ENCODE measurements at places on chromosomes 3 and 15.

- no peak for DNase-seq
Measured at GRCh38 chr3:104291878-104292277, 1074.8 kb upstream of the ALCAM start.

DNA sequence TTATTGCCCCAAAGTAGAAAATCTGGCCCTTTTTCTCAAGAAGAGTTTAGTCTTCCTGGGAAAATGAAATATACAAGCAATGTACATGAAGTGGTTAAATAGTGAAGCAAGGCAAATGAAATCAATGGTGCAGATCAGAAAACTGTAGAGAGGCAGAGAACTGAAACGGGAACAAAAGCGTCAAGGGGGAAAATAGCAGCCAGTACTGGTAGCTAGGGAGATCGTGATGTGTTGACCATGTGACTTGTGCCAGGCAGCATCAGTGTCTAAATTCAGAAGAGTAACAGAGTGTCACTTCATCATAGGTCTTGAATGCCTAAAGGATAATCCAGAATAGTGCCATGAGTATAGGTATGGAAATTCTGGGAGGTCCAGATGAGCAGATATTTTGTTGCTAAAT is 163.1 kb downstream of the CHL1 start:
- DNase-seq, result no peak

- DNase-seq, result no peak
Measured at GRCh38 chr3:183144363-183144762, 18.2 kb downstream of the LAMP3 start.

DNA sequence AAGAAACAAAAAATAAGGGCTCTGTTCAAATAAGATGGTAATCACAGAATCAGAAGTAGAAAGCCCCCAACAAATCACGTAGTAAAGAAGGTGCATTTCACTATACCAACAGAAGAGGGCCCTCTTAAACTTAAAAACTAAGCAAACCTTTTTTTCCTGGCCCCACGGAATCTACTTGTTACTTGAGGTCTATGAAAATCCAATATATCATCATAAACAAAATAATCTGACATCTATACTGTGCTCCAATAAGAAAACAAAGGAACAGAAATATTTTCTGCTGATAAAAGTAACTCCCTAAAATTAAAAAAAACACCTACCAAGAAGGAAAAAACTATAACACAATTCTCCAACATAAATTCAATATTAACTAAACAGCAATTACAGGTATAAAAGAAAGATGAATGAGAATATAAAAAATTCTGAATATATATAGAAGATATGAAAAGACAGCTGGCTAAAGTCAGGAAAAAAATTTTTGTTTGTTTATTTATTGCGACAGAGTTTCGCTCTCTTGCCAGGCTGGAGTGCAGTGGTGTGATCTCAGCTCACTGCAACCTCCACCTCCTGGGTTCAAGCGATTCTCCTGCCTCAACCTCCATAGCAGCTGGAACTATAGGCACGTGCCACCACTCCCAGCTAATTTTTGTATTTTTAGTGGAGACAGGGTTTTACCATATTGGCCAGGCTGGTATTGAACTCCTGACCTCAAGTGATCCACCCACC is 81.8 kb downstream of the CLASP2 start:
- DNase-seq, result peak; percentile 72

DNA sequence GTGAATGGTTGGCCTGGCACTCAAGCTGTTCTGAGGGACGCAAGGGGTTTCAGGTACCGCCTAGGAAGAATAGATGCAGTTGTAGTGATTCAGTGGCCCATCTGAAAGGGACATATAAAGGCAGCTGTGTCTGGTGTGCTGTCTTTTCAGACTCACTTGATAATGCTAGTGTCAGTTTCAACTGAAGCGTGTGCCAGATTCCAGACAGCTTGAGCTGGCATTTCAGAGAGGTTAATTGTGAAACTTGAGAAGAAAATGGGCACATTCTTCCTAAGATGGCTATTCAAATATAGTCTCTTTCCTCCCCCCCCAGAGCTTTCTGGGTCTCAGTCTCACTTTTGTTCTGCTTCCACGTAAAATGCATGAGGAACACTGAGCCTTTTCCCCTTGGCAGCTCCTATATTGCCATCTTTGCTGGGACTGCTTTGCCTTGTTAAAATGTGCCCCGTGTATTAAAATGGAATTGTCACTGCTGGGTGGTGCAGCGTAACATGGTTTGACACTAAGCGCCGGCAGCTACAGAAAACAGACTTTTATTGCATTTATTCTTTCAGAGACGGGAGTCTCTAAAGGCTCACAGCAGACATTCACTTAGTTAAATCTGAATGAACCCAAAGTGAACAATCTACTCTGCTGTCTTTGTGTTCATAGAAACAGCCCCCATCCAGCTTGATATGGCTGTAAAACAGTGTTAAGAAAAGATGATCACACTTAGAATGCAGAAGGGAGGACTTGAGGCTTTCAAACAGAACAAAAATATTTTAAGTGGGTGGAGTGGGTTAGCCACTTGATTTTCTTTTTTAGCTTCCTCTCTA is 478.7 kb downstream of the RBMS3 start:
- no peak for DNase-seq
